Activated T-helper 1 cell treated with anti-CD3 and anti-CD28 coated beads, Interleukin-12 subunit alpha, Interleukin-12 subunit beta, Interleukin-2, Interleukin-4 antibody, amounts not matched to agents 30 ng/mL and 10 ng/mL and 1 ng/mL, durations not matched to agents 14 hours and 24 hours and 36 hours (primary cell): ENCODE measurements at places on chromosomes 7 and 10.

GRCh38 chr10:96047004-96047649 lies 3.7 kb downstream of the CCNJ start:
- no peak for DNase-seq
- peaks cover 48% of the 10 kb centered on the region for H3K36me3 ChIP-seq
- H3K27ac ChIP-seq = no peak overlapping the region
- peaks cover 56% of the 10 kb centered on the region for H3K4me1 ChIP-seq
- no peak overlapping the region for H3K4me3 ChIP-seq

DNA sequence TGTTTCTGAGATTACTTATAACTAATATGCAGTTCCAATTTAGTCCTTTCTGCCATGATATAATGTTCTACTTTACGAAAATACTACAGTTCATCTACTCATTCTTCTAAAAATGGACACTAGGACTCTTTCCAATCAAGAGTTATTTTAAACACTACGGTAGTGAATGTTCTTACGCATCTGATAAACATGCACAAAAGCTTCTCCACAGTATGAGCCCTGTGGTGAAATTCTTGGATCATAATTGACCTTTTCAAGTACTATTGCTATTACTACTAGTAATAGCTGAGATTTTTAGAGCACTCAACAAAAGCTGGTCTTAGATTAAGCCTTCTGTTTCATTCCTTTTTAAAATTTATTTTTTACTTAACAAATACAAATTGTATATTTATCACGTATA lies 106.4 kb downstream of the CH25H start:
- DNase-seq = no peak
- H3K27ac ChIP-seq = no peak overlapping the region
- peaks cover 7% of the 10 kb centered on the region for H3K27me3 ChIP-seq
- no peaks in the 10 kb centered on the region for H3K36me3 ChIP-seq
- H3K4me3 ChIP-seq = no peak overlapping the region

DNA sequence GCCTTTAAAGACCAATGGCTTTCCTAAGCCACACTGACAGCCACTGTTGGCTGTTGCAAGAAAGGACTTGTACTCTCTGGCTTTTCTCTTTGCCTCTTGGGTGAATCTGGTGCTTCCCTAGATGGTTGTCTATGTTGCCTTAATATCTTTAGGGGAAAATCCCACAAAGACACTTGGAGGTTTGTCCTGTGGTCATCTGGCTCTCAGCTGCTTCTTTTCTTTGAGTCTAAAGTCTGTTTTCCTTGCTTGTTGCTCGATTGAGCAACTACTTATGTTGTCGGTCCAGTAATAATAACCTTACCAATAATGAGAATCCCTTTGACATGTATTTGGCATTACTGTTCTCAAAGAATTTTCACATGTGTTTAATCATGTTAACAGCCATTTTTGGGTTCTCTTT lies 537.6 kb downstream of the LRMDA start:
- no peak overlapping the region for H3K4me3 ChIP-seq
- H3K36me3 ChIP-seq = no peaks in the 10 kb centered on the region
- no peak overlapping the region for H3K27ac ChIP-seq
- no peak for DNase-seq
- no peaks in the 10 kb centered on the region for H3K27me3 ChIP-seq

DNA sequence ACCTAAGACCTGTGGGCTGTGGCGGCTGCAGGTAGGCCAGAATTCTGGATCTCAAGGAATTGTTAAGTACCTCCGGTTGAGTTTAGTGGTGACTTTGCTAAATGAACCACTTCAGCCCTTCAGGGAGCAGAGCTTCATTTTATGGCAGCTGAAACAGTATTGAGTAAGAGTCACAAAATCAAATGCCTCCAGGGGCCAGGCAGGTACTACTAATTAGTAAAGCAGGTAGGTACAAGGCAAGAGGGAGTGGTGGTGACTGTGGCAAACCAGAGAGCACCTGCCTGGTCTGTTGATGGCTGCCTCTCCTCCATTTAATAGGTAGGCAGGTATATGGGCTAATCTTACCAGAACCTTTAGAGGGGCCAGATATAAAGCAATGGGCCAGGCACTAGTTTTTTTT lies 118.8 kb downstream of the EMX2 start:
- H3K4me1 ChIP-seq = peaks cover 22% of the 10 kb centered on the region
- peaks cover 3% of the 10 kb centered on the region for H3K36me3 ChIP-seq
- H3K4me3 ChIP-seq = no peak overlapping the region
- H3K27ac ChIP-seq = no peak overlapping the region

DNA sequence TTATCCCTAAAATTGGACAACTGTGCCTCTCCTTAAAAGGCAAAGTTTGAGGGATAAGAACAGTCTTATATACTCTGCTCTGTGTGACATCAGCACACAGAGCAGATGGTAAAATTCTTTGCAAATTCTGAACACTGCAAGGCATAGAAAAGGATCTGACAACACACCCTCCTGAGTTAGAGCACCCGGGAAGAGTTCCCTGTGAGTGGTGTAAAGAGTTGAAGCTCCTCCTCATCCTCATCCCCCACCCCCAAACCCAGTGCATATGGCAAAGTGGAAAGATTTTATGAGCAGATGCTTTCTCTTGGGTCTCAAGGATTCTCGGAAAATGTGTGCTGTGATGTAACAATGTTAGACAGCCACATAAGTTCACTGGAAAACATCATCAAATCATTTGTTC lies 40.0 kb upstream of the DGKI start:
- no peaks in the 10 kb centered on the region for H3K27me3 ChIP-seq
- no peak overlapping the region for H3K4me3 ChIP-seq
- H3K36me3 ChIP-seq = peaks cover 41% of the 10 kb centered on the region
- peaks cover 39% of the 10 kb centered on the region for H3K4me1 ChIP-seq
- DNase-seq = no peak
- H3K27ac ChIP-seq = no peak overlapping the region

- H3K27me3 ChIP-seq = no peaks in the 10 kb centered on the region
- H3K4me3 ChIP-seq = no peak overlapping the region
- no peak for DNase-seq
- peaks cover 52% of the 10 kb centered on the region for H3K36me3 ChIP-seq
- H3K4me1 ChIP-seq = peaks cover 10% of the 10 kb centered on the region
These were observed 43.1 kb downstream of the CARD11 start for GRCh38 chr7:3000566-3000965.

- H3K36me3 ChIP-seq = no peaks in the 10 kb centered on the region
- H3K4me3 ChIP-seq = no peak overlapping the region
- no peaks in the 10 kb centered on the region for H3K4me1 ChIP-seq
- no peak for DNase-seq
- H3K27ac ChIP-seq = no peak overlapping the region
These were observed 43.5 kb upstream of the CACUL1 start for GRCh38 chr10:118798231-118798662.

DNA sequence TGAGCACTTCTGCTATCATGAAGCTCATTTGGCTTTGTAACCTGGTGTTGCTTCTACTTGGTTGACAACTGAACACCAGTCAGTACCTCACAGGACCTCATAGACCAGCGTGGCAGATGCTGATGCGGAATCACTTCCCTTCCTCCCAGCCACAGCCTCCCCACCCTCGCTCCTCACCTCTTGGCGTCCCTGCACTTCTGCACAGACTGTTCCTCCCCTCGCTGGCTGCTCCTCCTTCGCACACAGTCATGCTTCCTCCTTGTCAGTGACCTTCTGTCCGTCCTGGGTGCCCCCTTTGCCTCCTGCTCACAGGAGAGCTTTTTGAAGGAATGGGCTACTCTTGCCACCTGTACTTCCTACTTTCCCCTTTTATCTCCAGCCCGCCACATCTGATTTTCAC lies 61.4 kb upstream of the CTBP2 start:
- H3K36me3 ChIP-seq = no peaks in the 10 kb centered on the region
- H3K4me1 ChIP-seq = no peaks in the 10 kb centered on the region
- peaks cover 2% of the 10 kb centered on the region for H3K27me3 ChIP-seq

DNA sequence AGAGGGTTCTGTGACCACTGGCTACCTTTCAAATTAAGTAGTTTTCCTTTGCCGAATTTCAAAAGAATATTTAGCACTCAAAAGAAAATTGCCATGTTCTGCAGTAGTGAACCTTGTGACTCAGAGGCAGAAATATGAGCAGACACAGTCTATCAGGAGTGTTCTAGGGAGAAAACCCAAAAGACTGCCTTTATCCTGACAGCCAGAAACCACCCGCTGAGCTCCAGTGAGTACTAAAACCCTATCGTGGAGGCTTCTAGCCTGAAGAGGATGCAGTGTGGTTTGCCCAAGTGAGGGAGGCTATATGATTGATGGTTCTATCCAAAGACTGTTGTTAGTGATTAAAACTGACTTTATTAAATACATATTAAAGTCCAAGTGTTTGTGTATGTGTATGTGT lies 21.9 kb downstream of the CHRM2 start:
- no peak overlapping the region for H3K4me3 ChIP-seq
- H3K36me3 ChIP-seq = no peaks in the 10 kb centered on the region
- no peaks in the 10 kb centered on the region for H3K27me3 ChIP-seq
- H3K27ac ChIP-seq = no peak overlapping the region

DNA sequence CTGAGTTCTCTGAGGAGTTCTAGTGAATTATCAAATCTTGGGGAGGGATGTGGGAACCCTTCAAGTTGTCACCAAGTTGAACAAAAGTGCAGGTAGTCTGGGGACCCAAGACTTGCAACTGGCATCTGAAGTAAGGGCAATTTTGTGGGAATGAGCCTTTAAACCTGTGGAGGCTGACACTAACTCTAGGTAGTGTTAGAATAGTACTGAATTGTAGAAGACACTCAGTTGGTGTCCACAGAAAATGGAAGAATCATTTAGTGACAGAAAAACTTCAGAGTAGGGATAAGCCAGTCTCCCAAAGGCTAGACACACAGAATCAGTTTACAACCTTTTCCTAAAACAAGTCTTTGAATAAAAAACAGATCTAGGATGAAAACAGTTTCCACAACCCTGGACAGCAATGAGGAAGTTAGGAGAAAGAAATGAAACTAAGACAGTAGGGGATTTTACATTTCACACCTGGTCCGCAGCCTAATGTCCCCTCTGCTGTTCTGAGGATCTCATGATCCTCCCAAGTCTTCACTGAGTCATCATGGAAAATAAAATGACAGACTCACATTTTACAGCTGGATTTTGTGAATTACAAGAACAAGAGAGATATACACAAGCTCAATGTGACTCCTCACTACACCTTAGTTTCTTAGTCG lies 23.0 kb upstream of the ING3 start:
- DNase-seq = no peak
- H3K4me3 ChIP-seq = no peak overlapping the region
- no peaks in the 10 kb centered on the region for H3K36me3 ChIP-seq
- H3K27me3 ChIP-seq = peaks cover 14% of the 10 kb centered on the region
- peaks cover 6% of the 10 kb centered on the region for H3K4me1 ChIP-seq

GRCh38 chr10:10320956-10321355 lies 696.7 kb upstream of the CELF2 start:
- H3K4me3 ChIP-seq = no peak overlapping the region
- no peak for DNase-seq
- no peak overlapping the region for H3K27ac ChIP-seq
- H3K27me3 ChIP-seq = no peaks in the 10 kb centered on the region
- H3K4me1 ChIP-seq = no peaks in the 10 kb centered on the region

DNA sequence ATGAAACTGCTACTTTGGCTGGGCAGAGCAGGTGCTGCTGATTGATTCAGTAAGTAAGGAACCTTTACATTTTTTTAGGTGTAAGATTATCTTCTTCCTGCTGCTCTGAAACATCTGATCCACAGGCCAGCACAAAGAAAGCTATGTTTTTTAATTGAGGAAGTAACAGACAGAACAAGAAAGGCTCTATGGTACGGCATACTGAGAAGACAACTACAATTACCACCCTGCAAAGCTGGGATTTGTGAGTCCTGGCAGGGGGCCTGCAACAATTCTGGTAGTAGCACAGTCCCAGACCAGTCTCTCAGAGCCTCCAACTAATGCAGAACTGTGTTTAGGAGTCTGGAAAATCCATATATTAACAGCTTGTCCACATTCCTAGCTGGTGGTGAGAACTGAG lies 103.0 kb upstream of the LRRTM3 start:
- no peak overlapping the region for H3K4me3 ChIP-seq
- no peak overlapping the region for H3K27ac ChIP-seq
- H3K27me3 ChIP-seq = no peaks in the 10 kb centered on the region
- H3K36me3 ChIP-seq = no peaks in the 10 kb centered on the region

DNA sequence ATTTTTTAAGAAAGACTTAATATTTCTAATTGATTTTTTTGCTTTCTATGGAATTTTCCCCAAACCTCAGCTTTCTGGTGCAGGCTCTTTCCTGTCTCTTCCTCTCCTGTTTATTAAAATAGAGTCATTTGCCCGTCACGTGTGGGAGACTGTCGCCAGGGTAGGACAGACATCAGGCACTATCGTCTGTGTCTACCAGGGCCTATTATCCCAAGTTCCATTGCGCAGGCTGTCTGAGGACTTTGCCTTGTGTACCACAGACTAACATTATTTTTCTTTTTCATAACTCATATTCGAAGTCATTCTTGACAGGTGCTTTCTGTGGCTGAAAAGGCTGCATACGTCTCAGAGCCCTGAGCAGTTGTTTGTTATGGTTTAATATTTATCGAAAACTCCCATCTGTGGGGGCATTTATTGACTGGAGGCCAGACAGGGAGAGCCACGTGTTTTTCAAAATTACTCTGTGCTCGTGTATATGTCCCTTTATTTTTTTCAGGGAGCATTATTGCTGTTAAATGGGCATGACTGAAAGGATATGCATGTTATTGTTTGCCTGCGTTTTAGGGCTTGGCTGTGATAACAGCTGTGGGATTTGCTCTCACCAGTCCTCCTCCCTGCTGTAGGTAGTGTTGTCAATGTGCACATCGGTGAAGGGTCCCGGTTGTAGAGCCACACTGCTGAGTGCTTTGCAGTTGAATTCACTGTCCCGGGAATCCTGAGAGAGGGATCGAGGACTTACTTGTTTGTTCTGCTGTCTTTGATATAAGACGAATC lies 89.8 kb downstream of the CAMK1D start:
- no peaks in the 10 kb centered on the region for H3K4me1 ChIP-seq
- no peak for DNase-seq
- H3K4me3 ChIP-seq = no peak overlapping the region
- peaks cover 19% of the 10 kb centered on the region for H3K27me3 ChIP-seq
- H3K36me3 ChIP-seq = peaks cover 1% of the 10 kb centered on the region
- H3K27ac ChIP-seq = no peak overlapping the region

DNA sequence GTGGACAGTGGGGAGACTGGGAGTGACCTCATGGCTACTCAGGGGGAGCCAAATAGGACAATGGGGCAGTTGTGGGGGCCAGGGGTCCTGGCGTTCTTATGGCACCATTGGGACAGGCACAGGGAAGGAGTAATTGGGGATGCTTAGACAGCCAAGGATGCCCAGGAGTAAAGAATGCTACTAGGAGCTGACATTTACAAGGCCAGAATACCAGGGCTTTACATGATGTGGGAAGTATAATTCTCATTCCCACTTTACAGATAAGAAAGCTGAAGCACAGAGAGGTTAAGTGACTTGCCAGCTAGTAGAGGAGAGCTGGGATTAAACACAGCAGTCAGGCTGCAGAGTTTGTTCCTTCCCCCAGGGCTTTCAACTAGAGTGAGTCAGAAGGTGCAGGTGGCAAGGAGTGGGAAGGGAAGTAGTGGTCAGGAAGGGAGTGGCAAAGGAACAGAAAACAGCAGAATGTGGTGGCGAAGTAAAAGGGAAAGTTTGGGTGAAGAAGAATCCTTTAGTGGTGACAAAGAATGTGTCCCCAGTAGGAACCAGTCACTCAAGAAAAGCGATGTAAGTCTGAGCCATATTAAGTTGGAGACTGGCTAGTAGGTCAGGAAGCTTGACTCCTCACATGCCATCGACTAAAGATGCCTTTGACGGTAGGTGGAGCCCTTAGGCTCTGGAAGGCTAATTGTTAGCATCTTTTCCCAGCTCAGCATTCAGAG lies 32.8 kb downstream of the CPVL start:
- H3K27ac ChIP-seq = peak overlapping the region; percentile 44
- no peak for DNase-seq
- peaks cover 12% of the 10 kb centered on the region for H3K4me1 ChIP-seq
- no peaks in the 10 kb centered on the region for H3K36me3 ChIP-seq
- H3K4me3 ChIP-seq = no peak overlapping the region

GRCh38 chr10:77946084-77946483 lies 19.5 kb upstream of the DLG5 start:
- H3K4me1 ChIP-seq = no peaks in the 10 kb centered on the region
- DNase-seq = no peak
- peaks cover 7% of the 10 kb centered on the region for H3K27me3 ChIP-seq
- H3K4me3 ChIP-seq = no peak overlapping the region
- no peak overlapping the region for H3K27ac ChIP-seq
